ENCODE measurements at places on chromosomes 2 and 18. TPM values are rescaled to one million over a fixed set of nuclear protein-coding genes. Genes with fewer than 3 reads are reported as not detected.

The TMEM178A gene
- 0.86 TPM for total RNA-seq

The SKA1 gene
- 3.0 TPM for total RNA-seq

The ZNF804A gene
- total RNA-seq, result 1.4 TPM

The IL1B gene
- 11.9 TPM for total RNA-seq

The PLCL1 gene
- 4.3 TPM for total RNA-seq

The PKDCC gene
- total RNA-seq, result 86.0 TPM

All from smooth muscle cell of the pulmonary artery (primary cell).